Hematopoietic multipotent progenitor cell (in vitro differentiated cells): ENCODE measurements at places on chromosomes 2 and 18. TPM values are rescaled to one million over a fixed set of nuclear protein-coding genes. Genes with fewer than 3 reads are reported as not detected.

Gene ADD2
- 4.3 TPM for total RNA-seq

Gene ASXL3
- total RNA-seq = under 0.01 TPM

Gene NIF3L1
- 19.7 TPM for total RNA-seq

DNA sequence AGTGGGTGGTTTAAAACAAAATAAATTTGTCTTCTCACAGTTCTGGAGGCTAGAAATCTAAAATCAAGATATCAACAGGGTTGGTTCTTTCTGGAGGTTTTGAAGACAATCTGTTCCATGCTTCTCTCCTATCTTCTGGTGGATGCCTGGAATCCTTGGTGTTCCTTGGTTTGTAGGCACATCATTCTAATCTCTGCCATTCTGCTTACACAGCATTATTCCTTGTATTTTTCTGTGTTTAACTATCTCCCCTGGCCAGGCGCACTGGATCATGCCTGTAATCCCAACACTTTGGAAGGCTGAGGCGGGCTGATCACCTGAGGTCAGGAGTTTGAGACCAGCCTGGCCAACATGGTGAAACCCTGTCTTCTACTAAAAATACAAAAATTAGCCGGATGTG is 108.1 kb downstream of the ZRANB3 start:
- no peak for DNase-seq

DNA sequence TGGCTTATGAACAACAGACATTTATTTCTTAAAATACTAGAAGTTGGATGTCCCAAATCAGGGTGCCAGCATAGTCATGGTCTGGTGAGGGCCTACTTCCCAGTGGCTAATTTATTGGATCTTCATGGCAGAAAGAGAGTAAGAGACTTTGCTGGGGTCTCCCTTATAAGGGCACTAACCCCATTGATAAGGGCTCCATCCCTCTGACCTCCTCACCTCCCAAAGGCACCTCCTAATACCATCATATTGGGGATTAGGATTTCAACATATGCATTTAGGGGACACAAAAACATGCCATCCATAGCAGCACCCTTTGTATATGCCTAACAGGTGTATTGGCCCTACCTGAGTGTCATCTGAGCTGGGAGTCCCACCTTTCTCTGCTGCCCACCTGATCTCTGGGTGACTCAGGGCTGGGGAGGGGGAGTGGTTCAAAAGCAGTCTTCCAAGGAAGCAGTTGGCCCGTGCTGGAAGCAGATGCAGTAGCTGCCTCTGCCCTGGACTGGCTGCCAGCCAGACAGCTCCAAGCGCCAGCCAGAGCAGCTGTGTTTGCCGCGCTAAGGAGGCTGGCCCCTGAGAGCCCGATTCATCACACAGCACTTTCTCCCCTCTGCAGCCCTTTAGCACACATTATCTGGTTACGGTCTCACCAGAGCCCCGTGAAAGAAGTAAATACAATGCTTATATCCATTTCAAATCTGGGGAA is 84.6 kb downstream of the SMAD7 start:
- no peak for DNase-seq

DNA sequence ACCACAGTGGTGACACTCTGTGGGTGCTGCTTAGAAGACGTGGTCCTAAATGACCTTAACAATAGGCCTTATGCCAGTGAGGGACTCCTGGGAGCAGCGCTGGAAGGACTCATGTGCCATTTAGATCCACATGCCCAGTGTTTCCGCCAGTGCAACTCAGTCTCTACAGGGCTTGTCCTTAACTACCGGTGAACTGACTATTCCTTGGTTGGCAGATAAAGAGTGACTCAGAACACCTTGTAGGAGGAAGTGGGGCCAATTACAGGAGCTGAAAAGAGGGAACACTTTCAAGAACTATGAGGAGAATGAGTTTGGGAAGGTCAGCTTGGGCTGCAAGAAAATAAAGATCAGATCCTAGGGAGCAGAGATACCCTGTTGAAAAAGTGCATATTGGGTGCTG is 1.8 kb upstream of the CDK5R2 start:
- DNase-seq = no peak

GRCh38 chr2:80255918-80256781 is 48.4 kb downstream of the LRRTM1 start:
- no peak for DNase-seq

- no peak for DNase-seq
Observed at GRCh38 chr18:59705145-59705544, 7.9 kb upstream of the CCBE1 start.

GRCh38 chr2:39696838-39697237 is 31.1 kb downstream of the TMEM178A start:
- DNase-seq = no peak

DNA sequence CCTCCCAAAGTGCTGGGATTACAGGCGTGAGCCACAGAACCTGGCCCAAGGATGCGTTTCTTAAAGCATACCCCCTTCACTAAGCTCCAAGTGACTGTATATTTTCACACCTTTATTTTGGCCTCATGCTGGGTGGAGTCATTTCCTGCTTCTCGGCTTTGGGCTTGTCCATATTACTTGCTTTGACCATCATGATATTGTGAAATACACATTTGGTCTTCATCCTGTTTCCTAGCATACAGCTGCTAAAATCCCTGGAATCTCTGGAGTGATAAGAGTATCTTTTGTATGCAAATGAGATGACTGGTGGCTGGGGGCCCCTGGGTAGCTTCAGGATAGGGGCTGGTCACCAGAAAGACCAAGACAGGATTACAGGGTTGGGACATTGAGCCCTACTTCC is 17.6 kb upstream of the COLEC12 start:
- no peak for DNase-seq

DNA sequence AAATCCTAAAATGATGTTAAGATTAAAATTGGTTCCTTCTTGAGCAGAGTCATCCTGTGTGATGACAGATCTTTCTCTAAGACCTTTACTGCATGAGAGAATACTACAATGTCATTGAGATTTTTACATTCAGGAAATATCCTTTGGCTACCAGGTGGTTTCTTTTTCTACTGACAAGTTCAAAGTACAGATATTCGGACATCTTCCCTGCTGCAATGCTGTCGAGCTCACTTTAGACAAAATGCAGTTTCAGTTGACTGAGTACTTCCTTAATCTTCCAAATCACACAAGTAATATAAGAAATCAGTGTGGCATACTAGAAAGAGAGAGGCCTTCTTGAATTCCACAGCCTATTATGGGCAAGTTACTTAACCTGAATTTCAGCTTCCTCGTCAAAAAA is 207.9 kb upstream of the ACVR2A start:
- no peak for DNase-seq

DNA sequence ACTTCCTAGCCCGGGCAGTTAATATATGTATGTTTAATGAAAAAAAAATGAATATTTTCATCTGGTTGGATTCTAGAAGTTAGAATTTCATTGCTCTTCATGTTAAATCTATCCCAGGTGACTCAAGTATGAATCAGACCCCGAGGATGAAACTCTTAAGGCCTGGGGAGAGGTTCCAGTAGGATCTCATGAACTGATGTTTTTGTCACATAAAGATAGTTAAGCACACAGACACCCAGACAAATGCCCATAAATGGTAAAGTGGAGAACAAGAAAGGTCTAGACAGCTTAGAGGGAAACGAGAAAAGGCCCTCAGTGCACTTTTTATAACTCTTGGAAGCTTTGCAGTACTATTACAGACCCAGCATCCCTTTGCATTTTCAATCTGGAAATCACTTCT is 114.1 kb downstream of the RIF1 start:
- no peak for DNase-seq

DNA sequence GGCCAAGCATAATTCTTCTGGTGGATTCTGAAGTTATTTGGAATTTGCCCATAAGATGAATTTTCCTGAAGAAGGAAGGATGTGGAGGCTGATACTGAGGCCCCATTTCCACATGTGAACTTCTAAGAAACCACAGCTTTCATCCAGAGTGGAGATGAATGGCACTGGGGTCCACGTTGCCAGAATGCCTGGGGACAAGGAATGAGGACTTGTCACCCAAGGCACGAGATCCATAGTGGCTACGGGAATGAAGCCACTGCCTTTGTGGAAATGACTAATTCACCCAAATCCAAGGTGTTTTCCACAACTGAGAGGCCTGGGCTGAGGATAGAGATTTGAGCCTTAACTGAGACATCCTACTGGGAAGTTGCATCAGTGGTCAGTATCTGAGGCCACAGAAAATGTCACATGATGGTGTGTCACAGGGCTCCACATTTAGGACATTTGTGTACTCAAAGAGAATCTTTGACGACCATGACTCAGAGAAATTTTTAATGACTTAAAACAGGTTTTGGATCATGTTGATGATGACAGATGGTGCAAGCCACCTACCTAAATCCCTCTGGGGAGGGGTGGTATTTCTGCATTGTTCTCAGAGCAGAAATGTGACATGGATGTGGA is 286.1 kb downstream of the SOX11 start:
- no peak for DNase-seq

GRCh38 chr2:180311-180710 is 83.5 kb downstream of the SH3YL1 start:
- no peak for DNase-seq
